Fibroblast of the aortic adventitia (primary cell): ENCODE measurements at places on chromosomes 12 and 14. TPM values are rescaled to one million over a fixed set of nuclear protein-coding genes. Genes with fewer than 3 reads are reported as not detected.

Gene DDX51
- total RNA-seq: 9.4 and 14.1 TPM in 2 replicates

Gene CLEC4C
- total RNA-seq: not detected in 2 replicates

GRCh38 chr14:61132336-61132735 is 148.8 kb downstream of the TMEM30B start:
- peak; percentile 55 for DNase-seq

DNA sequence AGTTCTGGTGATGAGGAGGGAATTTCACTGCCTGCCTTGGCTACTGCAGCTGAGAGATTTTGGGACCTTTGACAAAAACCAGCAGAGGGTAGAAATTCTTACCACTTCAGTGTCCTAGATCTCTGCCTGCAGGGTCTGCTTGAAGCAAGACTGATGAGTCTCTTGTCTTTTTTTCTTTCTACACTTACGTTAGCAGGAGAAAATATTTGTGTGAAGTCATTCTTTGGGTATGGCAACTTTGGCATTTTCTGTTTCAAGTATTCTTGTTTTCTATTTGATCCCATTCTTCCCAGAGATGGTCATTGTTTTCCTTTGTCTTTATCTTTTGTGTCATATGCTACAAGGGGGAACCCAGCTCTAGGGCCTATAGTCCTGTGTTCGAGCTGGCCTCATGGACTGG is 65.6 kb upstream of the FERMT2 start:
- peak; percentile 52 for DNase-seq

Gene DLK1
- total RNA-seq: 0.09 TPM in 1 of 2 replicates, not detected in the other

DNA sequence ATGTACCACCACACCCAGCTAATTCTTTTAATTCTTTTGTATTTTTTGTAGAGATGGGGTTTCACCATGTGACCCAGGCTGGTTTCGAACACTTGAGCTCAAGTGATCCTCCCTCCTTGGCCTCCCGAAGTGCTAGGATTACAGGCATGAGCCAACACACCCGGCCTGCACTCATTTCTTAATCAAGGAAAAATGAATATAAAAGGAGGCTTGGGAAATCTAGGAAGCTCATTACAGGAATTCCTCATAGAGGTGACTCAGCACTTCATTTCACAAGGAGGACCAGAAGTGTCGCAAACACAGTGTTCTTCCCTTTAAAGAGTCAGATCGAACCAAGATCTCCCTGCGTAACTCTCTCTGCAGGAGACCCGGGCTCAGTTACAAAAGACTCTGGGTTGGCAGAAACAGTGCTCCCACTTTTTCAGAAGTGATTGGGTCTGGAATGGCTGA is 30.3 kb downstream of the NFKBIA start:
- peak; percentile 99 for DNase-seq

DNA sequence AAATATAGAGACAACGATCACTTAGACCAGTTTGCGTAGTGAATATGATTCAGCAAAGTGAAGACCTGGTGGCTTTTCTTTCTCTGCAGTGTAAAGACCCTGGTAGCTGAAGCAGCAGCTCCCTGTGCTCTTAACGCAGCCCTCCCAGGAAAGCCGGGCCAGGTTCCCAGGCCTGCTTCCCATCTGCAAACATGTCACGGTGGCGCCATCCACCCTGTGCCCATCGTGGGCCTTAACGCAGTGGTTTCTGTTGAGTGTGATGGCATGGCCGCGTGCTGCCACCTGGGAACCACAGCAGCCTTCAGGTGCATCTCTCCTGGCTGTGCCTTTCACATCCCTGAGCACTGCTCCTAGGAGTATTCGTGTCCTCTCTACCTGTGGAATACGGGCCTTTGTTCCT is 71.5 kb downstream of the WDR20 start:
- DNase-seq: no peak

Gene TAS2R14
- total RNA-seq: 4.1 and 5.2 TPM in 2 replicates

DNA sequence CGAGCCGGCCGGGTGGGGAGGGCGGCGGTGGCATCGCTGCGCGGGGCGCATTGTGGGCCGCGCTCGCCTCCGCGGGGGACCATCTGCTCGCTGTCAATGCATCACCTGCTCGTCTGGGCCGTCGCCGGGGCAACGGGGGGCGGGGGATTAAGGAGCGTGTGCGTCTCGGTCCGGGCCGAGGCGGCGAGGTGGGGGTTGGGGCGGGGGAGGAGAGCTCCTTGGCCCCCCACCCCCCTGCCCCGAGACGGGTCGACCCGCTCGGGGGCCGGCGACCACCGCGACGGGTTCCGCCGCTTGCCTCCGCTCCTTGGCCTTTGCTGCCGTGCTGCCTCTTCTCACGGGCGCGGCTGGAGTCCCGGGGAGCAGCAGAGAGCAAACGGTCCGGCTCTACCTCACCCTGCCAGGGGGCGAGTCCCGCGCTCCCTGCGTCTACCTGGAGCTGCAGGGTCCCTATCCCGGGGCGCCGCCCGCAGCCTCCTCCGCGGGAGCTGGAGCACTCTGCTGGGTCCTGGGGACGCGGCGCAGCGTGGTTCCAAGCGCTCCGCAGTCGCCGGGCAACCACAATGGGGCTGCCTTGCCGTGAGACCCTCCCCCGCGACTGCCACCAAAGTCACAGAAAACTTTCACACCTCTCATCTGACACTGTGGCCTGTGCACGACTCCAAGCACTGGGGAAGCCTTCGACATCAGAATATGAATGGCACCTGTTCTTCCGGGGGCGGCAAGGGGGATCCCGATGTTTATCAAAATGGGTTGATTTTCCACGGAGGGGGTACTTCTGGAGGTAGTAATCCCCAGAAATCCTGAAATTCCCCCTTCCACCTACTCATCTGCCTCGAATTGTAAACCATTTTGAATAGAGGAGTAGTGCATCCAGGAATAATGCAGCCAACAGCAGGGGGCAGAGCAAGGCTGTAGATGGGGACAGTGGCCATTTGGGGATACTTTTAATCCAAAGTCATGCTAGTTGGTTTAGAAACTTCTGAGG is at the start of gene C12orf42:
Gene C12orf42 (minus strand): TSS at position 500 of the 988 bp plus-strand sequence. CDS start 17,542 bp downstream, outside the sequence.
- peak; percentile 15 for DNase-seq

GRCh38 chr12:2240390-2240789 is 187.6 kb downstream of the CACNA1C start:
- DNase-seq: no peak

- DNase-seq: no peak
These were observed 10.9 kb downstream of the NAA25 start for GRCh38 chr12:112097641-112098040.
